Cardiac septum (tissue), 1 donor: ENCODE measurements at places on chromosomes 13 and 19.
A peak's percentile ranks its signal among the peaks of the same experiment; 100 is the strongest.

DNA sequence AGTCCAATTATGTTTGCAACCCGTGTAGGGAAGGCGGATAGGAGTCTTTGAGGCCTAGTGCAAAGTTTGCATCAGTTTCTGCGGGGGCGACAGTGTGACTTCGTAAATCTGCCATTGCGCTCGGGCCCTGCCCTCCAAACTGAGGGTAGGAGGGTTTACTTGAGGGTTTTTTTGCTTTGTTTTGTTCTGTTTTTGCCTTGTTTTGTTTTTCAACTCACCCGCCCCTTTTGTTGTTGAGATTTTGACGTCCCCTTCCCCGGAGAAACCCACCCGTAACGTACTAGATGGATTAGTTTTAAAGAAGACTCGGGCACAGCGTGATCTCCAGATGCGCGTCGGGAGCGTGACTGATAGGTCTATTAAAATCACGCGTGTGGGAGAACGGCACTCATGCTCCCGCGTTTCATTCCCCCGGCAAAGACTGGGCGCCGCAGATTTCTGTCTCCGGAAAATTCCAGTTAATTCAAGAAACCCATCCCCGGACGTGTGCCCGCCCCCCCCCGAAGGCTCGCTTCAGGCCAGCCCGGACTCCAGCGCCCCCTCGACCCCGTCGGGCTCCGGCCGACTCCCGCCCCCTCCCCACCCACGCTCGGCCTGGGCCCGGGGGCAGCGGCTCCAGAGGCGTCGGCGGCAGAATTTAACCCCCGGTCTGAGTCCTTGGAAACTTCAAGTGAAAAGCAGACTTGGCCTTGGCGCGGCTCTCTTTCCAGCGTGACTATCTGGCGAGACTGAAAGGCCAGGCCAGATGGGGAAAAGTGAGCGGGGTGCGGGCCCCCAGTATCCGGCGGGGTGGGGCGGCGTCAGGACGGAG lies 5.0 kb downstream of the SOX1 start:
- DNase-seq, result no peak

DNA sequence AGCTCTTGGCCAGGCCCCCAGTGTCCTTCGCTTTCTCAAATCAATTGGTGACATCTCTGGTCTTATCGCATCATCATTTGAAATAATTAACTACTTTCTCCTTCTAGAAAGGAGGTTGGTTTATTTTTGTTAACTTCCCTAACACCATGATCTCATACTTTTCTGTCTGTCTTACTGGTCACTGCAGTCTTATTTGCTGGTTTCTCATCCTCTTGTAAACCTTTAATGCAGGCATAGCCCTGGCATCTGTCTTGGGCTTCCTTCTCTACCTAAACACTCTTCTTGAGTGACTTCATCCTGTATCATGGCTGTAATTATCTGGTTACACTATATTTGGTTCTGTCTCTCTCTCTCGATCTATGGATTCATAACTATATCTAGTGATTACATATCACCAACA lies 152.8 kb downstream of the CYSLTR2 start:
- DNase-seq, result no peak

- no peak for DNase-seq
These were observed 1.8 kb upstream of the DIAPH3 start for GRCh38 chr13:60165391-60166099.

- DNase-seq, result peak; percentile 82
These were observed 59.8 kb downstream of the TRPM4 start for GRCh38 chr19:49217382-49217781.

- no peak for DNase-seq
These were observed 1.8 kb upstream of the PLIN5 start for GRCh38 chr19:4536798-4537197.

DNA sequence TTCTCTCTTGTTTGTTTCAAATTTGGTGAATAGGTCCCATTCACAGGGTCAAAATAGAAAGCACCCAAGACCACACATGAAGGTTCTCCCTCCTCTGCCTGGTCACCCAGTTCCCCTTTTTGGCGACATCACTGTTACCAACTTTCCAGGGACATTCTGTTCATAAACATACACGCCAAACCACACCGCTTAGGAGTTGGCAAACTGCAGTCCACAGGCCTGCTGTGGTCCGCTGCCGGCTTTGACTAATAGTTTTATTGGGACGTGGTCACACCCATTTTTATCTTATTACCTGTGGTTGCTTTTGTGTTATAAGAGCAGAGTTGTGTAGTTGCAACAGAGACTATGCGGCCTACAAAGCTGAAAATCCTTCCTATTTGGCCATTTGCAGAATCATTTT lies 24.2 kb downstream of the UHRF1 start:
- no peak for DNase-seq

GRCh38 chr13:79992111-79992510 lies 348.8 kb downstream of the SPRY2 start:
- no peak for DNase-seq

GRCh38 chr19:57477191-57478008 lies at the start of gene ZNF772:
Gene ZNF772, minus strand, starts transcription at chr19:57477566. Its CDS starts 257 bp downstream, at chr19:57477309.
- peak; percentile 94 for DNase-seq

DNA sequence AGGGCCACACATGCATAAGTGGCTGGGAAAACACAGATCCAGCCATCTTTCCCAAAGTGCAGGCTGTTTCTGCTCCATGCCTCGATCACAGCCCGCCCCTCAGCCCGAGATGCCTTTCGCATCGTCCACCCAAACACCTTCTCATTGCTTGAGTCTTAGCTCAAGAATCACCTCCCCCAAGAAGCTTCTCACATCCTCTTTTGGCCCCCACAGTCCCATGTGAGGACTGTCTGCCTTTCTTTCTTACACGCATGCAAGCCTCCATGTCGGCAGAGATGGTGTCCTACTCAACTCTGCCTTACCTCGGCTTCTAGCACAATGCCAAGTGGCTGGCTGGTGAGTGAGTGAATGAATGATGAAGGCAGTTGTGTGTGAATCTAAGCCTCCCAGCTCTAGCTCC lies 18.1 kb upstream of the GSX1 start:
- DNase-seq, result no peak

GRCh38 chr19:41511628-41512027 lies 64.3 kb upstream of the CEACAM21 start:
- DNase-seq, result no peak

DNA sequence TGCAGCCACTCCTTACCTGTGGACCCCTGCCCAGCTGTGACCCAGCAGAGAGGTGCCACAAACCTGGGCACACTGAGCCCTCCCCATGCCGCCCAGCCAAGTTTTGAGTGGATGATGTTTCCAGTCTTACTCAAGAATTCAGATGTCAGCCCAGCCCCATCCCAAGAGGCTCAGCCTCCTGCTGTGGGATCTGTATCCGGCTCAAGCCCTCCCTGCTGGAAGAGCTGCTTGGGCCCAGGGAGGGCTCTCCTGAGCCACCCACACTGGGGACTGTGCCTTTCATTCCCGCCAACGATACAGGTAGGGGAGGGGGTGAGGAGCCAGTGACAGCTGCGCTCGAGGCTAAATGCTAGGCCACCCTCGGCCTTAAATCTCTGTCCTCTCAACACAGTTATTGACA lies 5.9 kb upstream of the SLC7A9 start:
- no peak for DNase-seq

DNA sequence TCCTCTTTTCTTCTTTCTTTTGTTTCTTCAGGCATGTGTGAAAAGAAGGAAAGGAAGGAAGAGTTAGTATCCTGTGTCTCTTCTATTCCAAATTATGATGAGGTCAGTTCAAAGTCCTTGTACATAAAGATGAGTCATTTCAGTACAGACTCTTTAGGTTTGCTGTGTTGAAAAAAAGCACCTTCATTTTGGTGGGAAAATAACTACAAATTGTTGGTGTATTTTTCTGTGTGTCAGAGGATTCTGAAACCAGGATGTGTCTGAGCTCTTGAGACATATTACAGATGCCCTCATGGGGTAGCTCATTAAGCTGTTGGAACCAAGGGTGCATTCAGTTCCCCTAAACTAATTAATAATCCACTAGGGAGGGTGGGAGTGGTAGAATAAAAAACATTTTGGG lies 5.8 kb upstream of the HSPH1 start:
- no peak for DNase-seq

DNA sequence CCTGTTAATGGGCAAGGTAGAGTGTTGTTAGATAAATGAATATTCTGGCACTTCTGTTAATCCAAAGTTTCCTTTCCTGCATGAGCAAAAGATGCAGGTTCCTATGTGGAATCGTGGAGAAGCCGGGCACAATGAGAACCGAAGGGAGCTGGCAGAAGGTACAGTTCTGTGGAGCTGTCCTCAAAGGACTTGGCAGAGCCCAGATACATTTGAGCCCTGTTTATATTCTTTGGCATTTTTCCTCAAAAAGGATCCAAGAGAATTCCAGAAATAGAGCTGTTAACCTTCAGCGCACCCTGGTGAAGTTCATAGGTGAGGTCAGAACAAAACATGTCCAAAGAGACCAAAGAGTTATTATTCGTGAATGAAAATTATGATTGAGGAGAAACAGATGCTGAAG lies 4.0 kb upstream of the DLEU7 start:
- no peak for DNase-seq

- no peak for DNase-seq
These were observed 79.2 kb downstream of the DHRS12 start for GRCh38 chr13:51724721-51725120.

GRCh38 chr13:70714993-70715392 lies 606.7 kb upstream of the KLHL1 start:
- DNase-seq, result no peak

DNA sequence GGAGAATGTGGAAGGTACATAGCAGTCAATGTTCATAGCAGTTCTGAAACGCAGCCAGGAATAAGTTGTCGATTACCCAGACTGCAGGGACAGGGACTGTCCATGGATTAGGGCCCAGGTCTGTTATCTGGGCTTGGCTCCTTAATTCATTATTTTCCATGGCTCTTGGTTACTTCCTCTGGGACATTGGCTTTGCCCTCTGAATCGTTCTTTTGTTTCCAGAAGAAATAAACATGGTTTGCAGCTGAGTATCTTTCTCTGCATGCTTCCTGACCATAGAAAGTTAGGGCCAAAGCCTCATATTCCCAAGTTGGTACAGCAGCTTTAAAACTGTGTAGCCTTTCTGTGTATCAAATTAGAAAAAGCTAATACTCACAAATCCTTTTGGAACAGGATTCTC lies 121.7 kb upstream of the MAB21L1 start:
- no peak for DNase-seq

- no peak for DNase-seq
These were observed 8.0 kb downstream of the STK24 start for GRCh38 chr13:98568918-98569317.

- no peak for DNase-seq
These were observed 1.3 kb downstream of the PALM start for GRCh38 chr19:709965-710571.

DNA sequence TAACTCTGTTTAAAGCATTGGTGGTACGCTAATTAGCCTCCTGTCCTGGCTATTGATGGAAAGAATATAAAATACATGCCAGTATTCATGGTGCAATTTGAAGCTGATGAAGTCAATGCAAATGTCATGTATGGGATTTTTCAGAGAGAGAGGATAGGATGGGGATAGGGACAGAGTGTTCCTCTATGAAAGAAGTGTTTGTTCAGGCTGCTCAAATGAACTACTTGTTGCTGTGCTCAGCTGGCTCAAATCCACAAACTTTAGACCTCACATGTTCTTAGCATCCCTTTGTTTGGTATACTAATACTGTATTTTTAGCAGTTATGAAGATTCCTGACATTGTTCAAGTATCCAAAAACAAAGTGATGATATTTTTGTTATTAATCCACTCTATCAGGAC lies 116.5 kb downstream of the SLITRK1 start:
- DNase-seq, result no peak

DNA sequence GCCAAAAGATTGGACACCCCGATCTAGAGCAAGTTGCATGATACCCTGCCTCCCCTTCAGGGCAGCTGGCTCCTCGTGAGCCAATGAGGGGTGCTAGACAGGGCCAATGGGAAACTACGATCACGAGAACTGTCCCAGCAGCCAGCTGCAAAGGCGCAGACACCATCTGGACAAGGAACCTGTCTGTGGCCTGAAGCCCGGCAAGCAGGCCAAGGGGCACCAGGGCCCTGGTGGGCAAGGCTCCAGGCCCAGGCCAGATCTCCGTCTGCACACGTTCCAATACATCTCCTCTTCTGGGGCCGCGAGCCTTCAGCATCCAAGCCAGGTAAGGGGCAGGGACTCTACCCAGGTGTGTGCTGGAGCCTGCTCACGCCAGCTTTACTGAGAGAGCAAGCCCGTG lies 20.2 kb downstream of the MED26 start:
- DNase-seq, result no peak

DNA sequence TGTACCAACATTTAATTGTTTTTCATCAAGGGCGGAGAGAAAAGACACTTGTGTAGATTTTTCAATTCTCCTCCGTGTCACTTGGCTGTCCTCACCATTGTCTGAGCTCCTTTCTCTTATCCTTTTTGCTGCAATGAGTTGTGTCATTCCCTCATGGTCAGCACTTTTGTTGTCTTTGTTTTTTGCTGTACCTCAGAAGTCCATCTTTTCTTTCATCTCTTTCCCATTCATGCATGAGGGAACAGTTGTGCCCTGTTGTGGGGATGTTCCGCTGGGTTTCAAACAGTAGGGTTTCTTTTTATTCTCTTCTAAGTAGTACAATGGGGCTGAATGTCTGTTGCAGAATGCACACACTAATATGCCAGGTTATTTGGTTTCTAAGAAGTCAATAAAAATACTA lies 222.6 kb downstream of the TM9SF2 start:
- no peak for DNase-seq

- no peak for DNase-seq
These were observed 36.8 kb upstream of the TM9SF2 start for GRCh38 chr13:99464441-99464949.

- no peak for DNase-seq
These were observed 151.7 kb downstream of the LHFPL6 start for GRCh38 chr13:39451301-39451700.

DNA sequence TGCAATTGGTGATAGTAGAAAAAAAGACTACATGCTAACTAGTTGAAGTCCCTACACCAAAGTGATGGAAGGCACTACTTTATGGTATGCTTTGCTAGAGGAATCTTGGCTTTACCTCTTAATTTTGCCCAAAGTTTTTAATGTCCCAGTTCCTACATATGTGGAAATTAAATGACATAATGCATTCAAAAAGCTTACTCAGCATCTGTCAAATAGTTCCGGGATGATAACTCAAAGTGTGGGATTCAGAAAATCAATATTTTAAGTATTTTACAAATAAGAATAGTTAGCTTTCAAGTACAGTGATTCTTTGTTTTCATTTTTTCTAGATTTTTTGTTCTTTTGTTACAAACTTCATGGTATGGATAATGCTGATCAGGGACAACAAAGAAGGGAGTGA lies 211.6 kb downstream of the PCDH20 start:
- DNase-seq, result no peak

DNA sequence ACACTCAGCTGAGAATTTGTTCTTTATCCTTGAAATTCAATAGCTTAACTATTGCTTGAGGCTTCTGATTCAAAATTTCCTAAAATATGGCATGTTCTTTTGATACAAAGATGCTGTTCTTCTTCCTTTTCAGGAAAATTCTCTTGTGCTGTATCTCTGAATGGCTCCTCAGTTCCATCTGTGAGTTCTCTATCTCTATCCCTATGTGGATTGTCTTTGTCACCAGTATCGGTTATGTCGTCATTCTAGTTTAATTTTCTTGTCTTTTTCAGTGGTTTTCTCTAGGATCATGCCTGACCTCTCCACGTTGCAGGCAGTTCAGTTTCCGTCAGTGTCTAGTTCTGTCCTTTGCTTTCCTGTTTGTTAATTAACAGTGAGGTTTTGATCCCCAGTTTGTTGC lies 104.6 kb upstream of the GJB6 start:
- DNase-seq, result no peak
